Gastroesophageal sphincter (tissue), 4 donors: ENCODE measurements at places on chromosomes 5 and 9. TPM values are rescaled to one million over a fixed set of nuclear protein-coding genes. Genes with fewer than 3 reads are reported as not detected.
A peak's percentile ranks its signal among the peaks of the same experiment; 100 is the strongest.

GRCh38 chr5:35816881-35817521 lies 39.7 kb upstream of the IL7R start:
- no peak for ATAC-seq

DNA sequence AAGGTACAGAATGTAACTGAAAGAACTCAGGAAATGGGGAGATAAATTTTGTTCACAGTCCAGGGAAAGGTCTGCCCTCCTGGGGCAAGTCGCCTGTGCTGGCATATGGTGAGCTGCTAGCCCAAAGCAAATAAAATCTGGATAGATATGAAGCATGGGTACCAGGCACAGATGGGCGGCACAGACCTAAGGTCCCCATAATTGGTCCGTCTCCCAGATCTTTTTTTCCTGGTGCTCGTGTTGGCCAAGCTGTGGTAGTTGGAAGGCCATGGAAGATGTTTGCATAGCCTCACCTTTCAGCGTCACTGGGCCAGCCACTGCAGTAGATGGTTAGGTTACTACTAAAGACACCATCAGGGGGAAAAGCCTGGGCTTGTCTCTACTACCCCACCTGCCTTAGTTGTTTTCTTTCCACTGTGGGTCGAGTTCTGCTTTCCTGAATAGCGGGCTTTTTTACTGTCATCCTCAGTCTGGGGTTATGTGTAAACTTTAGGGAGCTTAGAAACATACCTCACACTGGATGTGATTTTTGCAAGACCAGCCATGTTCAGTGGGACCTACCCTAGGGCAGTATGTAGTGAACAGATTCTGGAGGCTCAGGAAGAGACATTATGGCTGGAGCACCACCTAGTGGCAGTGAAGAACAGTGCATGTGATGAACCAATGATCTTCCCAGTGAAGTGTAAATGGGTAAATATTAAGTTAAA lies 24.2 kb upstream of the GLRX start:
- ATAC-seq = peak; percentile 71

The FAM163B gene
- total RNA-seq = not detected

The MEIKIN gene
- 4.0 TPM for total RNA-seq

- ATAC-seq = no peak
Observed at GRCh38 chr5:55829956-55830355, 21.2 kb upstream of the IL31RA start.

The OR13C3 gene
- total RNA-seq = not detected

DNA sequence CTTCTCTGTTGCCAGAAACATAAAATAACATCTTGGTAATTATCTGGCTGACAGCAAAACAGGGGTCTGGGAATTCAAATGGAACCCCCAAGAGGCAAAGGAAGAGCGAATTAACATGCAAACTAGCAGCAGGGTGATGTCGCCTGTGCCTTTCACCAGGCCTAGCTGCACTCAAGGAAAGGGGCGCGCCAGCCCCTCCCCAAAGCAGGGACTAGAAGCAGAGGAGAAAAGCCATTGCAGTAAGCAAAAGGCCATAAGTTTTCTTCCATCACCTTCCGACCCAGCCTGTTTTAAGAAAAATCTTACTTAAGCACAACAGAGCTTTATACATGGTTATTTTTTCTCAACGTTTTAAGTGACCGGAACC lies 539 bp downstream of the POC5 start:
- ATAC-seq = no peak

The SH2D3C gene
- 6.1 TPM for total RNA-seq

DNA sequence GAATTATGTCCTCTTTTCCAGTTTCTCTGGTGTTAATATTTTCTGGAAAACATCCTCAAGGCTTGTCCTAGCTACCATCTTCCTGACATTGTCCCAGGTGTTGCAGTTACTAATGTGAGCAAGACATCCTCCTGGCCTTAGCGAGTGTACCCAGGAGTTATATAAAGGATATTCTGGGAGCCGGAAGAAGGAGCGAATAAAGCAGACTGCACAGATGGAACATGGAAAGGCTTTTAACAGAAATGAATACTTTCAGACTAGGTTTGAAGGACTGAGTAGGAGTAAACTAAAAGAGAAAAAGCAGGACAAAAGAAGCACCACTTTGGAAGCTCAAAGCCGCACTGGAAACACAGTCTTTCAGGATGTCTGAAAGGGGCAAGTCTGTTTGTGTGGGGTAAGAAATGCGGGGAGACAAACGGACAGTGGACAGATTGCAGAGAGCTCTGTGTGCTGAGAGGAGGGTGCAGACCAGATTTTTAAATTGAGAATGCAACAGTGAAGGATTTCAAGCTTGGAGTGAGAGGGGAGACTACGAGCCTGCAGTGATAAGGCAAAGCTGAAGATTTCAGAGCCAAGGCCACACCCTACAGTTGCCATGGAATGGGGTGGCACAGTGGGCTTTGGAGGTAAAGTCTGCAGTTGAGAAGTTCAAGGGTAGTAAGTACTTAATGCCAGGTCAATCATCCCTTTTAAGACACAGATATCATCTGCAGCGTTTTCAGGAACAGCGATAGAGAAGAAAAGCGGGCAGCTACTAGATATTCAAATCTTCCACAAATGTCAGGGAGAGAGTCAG lies 94.1 kb upstream of the TAF11L2 start:
- no peak for ATAC-seq

DNA sequence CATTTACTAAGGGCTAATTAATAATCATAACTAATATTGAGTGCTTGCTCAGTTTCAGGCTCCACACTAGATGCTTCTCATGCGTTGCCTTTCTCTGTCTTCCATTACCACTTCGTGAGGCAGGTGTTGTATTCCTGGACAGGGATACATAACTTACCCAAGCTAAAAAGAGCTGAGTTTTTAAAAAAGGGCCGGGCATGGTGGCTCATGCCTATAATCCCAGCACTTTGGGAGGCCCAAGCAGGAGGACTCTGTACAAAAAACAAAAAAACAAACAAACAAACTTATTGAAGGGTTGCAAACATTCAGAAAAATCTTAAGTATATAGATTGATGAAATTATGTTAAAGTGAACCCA lies 12.1 kb upstream of the ANKRD33B start:
- no peak for ATAC-seq

- no peak for ATAC-seq
Observed at GRCh38 chr5:55037890-55038289, 13.8 kb downstream of the GZMK start.

The CDH9 gene
- total RNA-seq = not detected

DNA sequence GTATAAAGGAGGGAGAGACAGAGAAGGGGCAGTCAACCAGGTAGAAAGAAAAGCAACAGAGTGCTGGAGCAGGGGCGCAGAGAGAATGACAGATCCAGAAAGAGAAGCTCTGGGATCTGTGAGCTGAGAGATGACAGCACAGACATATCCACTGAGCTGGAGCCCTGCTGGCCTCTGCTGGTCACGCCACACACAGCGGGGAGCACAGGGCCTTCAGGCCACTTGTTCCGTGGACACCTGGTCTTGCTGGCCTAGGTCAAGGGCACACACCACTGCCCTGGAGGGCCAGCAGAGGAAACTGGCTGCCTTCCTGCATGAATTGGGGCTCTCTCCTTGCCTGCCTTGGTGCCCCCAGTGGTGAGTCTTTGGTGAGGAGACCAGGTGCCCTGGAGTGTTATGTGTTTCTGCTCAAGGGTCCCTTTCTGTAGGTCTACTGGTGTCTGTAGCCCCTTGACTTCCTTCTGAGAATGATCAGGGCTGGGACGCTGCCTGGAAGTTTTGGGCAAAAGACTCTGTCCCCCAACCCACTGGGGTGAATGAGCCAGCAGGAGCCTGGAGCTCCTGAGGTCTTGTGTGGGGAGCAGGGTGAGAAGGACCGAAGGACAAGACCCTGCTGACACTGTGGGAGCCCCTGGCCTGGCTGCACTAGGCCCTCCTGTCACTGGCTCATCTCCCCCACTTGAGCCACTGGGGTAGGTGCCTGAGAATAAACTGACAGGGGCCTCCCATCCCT lies 59.2 kb upstream of the ADAMTS2 start:
- ATAC-seq = no peak

DNA sequence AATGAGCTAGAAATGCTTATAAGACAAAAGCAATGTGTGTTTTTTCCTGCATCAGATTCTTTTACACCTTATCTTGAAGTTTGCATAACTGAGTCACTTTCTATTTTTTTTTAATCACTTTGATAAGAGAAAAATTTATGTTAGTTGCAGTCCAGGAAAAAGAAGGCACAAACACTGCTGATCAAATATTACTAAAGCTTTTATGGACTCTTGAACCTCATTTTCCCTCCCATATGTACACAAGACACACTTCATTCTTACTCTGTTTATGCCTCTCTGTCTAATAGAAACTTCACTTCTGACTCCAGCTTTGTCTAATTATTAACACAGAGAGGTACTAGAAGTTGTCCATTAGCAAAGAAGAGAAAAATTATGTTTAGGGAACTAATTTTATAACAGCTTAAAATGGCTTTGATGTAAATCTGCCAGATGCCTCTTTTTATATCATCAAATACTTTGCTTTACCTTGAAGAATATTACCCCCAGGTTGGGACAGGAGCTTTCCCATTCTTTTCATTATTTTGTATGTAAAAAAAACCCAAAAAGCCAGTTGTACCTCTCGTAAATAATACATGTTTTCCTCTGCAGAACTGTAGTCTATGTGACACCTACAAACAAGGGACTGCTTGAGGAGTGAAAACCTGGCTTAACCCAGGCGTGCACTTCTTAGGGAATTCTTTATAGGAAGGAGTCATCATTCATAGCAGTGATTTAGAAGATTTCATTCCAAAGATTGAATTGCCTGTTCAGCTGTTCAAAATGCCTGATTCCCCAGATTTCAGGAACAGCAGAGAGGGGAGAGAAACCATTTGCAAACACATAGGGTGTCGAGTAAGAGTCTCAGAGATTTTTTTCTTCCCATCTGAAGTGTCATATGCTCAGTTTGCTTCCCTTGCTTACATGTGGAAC lies 72.6 kb downstream of the DAPK1 start:
- no peak for ATAC-seq

The OR1N2 gene
- not detected for total RNA-seq

DNA sequence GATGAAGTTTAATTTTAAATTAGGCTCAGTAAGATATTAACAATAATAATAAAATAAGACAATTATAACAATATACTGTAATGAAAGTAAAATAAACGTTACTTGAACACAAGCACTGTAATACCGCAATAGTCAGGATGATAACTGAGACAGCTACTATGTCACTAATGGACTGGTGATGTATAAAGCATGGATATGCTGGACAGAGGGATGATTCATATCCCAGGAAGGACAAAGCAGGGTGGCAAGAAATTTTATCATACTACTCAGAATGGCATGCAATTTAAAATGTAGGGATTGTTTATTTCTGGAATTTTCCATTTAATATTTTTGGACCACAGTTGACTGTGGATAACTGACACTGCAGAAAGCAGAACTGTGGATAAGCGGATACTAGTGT lies 196.9 kb downstream of the VPS13A start:
- no peak for ATAC-seq

DNA sequence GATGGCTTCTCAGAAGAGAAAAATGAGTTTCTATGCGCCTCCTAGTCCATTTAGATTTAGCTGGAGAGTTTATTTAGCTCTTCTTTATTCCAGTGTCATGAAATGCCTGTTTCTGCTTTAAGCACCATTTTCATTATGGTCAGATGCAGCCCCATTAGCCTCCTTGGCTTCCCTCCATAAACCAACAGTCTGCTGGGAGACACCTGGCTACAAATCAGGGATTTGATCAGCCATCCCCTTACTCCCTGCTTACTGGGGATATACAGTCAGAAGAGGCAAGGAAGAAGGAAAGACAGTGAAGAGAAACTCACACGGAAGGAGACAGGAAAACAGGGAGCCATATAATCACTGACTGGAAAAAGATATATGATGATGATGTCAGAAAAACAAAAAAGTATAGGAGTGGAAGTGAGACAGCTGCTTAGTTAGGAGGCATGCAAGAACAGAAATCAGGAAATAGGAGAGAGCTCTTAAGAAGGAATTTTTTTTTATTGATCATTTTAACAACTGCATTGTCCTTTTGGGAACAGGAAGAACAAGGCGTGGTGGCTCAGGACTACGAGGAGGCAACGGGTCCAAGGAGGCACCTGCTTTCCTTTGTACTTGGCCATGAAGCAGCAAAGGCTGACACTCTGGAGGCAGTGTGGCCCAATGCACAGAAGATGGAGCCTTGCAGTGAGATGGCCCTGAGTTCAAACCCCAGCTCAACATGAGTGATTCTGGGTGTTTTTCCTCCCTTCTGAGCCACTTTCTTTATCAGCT lies 56.1 kb downstream of the MED27 start:
- ATAC-seq = no peak

GRCh38 chr5:172904643-172905345 lies 54.4 kb upstream of the RPL26L1 start:
- ATAC-seq = peak; percentile 71

DNA sequence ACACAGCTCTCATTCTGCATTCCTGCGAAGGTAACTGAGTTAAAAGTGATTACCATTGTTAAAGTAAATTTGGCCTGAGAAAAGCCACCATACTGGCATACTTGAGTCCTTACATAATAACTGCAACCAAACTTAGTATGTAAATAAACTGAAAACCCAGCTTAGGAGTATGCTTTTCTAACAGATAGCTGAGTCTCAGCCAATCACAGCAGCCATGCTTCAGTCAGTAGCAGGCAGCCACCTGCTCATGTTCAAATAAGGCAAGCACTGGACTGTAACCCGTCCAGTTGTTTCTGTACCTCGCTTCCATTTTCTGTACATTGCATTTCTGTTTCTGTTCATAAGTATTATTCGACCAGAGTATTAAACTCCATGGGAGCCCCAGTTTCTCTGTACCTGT lies 58.6 kb downstream of the GCNT4 start:
- no peak for ATAC-seq

DNA sequence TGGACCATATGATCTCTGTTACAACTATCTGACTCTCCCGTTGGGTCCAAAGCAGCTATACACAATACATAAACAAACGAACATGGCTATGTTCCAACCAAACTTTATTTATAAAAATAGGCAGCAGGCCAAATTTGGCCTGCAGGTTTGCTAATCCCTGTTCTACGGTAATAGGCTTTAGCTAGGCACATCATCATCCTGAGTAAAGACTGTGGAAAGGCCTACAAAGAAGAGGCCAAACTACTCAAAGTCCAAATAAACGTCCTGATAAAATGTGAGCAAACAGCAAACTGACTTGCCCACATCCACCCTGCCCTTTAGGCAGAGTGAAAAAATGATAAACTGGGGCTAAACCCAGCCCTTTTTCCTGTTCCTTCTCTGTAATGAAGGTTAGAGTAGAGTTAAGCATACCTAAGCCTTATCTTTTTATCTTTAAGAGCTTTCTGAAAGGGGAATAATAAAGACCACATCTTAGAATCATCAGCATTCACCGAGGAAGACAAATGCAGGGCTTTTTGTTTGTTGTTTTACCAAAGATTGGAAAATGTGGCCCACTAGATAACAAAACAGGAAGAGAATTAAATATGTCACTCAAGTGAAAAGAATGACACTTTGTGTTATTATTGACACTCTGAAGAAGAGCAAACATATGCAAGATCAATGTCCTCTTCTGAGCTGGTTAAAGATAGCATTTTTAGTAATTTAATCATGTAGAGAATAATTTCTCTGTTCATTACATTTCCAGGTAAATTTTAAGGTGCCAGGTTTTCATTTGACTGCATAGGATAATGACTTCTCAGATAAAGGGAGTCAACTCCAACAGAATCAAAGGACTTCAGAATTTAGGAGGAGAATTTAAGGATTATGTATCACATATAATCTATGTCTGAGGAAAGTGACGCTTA lies 160.0 kb upstream of the GNA14 start:
- no peak for ATAC-seq

- ATAC-seq = no peak
Observed at GRCh38 chr5:122770477-122770876, 4.4 kb upstream of the SNX2 start.

The PGM5 gene
- 690 TPM for total RNA-seq

The BSPRY gene
- total RNA-seq = 0.31 TPM
